Panc1 (cell line): ENCODE measurements at places on chromosomes 2 and 18.
A peak's percentile ranks its signal among the peaks of the same experiment; 100 is the strongest.

DNA sequence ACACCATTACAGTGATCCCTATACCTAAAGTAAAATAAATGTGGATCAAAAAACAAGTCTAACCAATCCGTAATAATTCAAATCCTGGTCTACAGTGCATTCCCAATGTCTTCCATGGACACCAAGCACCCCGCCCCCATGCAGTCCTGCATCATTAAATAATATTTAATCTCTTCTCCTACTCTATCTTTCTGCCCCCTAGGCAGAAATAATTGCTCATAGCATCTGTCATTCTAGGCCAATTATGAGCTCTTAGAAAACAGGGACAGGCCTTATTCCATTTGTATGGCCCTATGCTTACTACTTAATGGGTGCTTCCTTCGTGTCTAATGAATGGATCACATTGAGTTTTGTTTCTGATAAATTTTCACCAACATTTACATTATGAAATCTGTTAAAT is 66.4 kb downstream of the PAX3 start:
- DNase-seq = no peak

GRCh38 chr2:183995632-183996031 is 602.7 kb upstream of the ZNF804A start:
- no peak for DNase-seq

GRCh38 chr2:144493027-144493809 is 26.7 kb downstream of the ZEB2 start:
- DNase-seq = no peak

GRCh38 chr2:36271266-36271665 is 84.3 kb upstream of the CRIM1 start:
- no peak for DNase-seq

- no peak for DNase-seq
These were observed 5.1 kb downstream of the TIMM21 start for GRCh38 chr18:74153377-74153776.

DNA sequence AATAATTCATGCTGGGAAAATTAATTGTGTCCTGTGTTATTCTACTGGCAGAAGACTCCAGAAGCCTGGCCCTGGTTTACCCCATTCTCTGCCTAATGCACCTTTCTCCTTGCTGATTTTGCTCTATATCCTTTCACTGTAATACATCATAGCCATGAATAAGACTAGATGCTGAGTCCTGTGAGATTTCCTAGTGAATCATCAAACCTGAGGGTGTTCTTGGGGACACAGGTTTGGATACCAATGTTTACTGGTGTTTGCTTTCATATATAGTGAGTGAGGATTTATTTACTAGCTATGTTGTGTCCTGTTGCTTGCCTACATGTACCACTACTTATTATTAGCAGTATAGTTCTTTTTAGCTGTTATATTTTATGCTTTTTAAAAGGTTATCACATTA is 6.5 kb downstream of the METTL5 start:
- no peak for DNase-seq

- no peak for DNase-seq
These were observed 50.5 kb upstream of the ZNF516 start for GRCh38 chr18:76545433-76546087.

DNA sequence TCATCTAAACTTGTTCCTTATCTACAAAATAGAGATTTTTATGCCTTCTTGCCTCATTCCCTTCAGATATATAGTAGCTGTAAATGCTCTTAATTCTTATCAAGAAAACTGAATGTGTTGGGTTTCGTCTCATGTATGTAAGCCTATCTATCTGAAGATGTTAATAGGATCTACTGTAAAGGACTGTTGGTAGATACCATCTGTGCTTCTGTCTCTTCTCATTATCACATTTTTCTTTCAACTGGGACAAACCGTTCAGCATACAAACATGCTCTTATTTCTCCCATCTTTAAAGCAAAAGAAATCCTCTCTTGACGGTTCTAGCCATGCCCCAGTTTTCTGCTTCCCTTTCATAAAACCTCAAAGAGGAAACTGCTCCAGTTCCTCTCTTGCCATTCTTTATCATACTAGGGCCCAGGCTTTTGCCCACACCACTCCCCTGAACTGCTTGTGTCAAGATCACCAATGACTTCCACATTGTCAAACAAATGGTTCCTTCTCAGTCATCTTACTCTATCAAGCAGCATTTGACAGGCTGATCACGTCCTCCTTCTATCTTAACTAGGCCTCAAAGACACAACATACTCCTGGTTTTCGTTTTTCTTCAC is 88.7 kb downstream of the ARHGEF33 start:
- DNase-seq = no peak

- DNase-seq = no peak
These were observed 198.6 kb upstream of the EPAS1 start for GRCh38 chr2:46098621-46099062.

- no peak for DNase-seq
These were observed 173.7 kb downstream of the ASXL3 start for GRCh38 chr18:33751613-33752221.

- DNase-seq = no peak
These were observed 14.3 kb downstream of the RBMS1 start for GRCh38 chr2:160479269-160479668.

GRCh38 chr18:45802814-45803492 is 22.5 kb upstream of the SIGLEC15 start:
- peak; percentile 84 for DNase-seq

DNA sequence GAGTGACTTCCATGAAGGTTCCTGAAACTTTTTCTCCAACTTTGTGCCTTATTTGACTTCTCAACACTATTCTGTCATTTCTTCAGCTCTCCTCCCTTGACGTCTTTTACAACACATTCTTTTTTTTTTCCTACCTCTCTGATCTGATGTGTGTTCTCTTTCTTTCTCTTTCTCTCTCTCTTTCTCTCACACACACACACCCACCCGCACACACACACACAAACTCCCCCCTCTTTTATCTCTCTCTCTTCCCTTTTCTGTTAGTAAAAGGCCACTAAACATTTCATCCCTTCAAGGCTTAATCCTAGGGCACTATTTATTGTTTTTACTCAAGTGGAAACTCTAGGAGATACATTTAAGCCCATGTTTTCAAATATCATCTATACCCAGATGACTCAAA is 107.8 kb upstream of the CNTNAP5 start:
- DNase-seq = no peak

GRCh38 chr2:121961761-121962160 is 206.3 kb downstream of the TSN start:
- DNase-seq = no peak

DNA sequence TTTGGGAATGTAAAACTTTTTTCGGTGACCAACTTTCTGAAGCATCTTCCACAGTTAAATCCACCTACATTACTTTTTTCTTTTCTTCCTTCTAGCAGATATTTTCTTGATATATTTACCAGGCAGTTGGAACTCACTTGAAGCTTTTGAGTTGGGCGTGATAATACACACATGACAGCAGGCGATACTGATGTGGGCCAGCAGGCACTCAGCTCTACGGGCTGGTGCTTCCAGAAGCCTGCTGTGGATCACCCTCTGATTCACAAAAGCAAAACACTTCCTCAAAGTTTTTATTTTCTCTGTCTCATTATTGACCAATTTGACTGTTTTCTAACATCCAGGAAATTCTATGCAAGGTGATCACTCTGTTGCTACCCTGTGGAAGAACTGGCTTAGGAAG is 22.9 kb downstream of the GRHL1 start:
- no peak for DNase-seq

- no peak for DNase-seq
These were observed 62.1 kb upstream of the DOCK10 start for GRCh38 chr2:225104321-225104720.

GRCh38 chr2:136441979-136442714 is 323.2 kb upstream of the THSD7B start:
- no peak for DNase-seq

DNA sequence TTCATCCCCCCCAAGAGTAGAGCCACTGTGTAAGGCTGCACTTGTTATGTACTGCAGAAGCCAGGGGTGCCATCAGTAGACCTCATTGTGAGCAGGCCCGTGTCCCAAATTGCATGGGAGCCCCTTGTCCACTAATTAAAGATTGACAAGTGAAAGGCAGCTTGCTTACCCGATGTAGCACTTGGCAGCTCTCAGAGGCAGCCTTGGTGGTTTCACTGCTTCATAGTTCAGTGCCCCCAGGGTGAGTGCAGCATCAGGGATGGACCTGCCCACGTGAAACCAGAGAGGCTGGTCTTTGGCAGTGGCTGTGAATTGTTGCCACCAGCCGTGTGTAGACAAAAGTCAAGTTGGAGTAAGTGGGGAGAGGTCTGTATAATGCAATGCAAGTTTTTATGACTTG is 13.3 kb downstream of the TUBB6 start:
- DNase-seq = no peak

- DNase-seq = no peak
These were observed 448 bp downstream of the YPEL5 start for GRCh38 chr2:30147196-30147714.

DNA sequence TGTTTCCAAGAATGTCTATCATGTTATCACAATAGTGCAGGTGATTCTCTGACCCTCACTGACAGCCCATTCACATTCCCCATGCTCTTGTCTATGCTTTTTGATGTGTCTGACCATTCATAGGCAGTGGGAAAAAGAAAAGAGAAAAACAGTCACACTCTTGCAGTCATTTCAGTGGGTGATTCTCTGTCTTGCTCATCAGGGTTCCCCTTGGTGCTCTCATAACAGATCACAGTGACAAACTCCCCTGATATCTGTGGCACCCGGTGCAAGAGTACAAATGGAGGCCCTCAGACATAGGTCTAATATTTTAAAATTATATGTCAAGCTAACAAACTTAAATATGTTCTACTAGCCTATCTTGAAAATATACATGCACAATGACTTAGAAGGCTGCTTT is 72.7 kb upstream of the PPP1CB start:
- no peak for DNase-seq

DNA sequence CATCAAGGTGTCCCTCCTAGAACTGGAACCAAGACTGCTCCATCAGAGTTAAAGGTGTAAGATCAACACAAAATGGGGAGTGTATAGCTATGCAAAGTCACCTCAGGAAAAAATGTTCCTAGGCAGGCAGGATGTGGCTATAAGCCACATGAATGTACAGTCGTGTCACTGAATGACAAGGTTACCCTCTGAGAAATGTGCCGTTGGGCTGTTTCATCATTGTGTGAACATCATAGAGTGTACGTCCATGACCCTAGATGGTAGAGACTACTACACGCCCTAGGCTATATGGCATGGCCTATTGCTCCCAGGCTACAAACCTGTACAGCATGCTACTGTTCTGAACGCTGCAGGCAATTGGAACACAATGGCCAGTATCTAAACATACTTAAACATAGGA is 24.5 kb downstream of the TYMS start:
- DNase-seq = no peak

- DNase-seq = no peak
These were observed 483.0 kb upstream of the FSIP2 start for GRCh38 chr2:185255566-185255965.

DNA sequence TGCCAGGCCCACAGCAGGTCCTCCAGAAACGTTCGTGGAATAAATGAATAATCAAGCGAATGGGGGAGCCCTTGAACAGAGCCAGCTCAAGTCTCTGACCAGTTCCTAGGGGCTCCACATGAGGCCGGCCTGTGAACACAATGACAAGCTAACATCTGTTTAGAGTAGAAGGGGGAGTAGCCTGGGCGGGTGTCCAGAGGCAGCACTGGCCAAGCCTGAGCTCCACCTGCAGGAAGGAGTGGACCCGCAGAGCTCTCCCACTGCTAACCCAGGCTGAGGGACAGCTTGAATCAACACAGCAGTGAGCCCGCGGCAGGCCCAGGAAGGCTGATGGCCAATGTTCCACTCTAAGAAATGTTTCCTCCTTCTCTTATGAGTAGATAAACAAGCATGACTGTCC is 234.8 kb upstream of the RAB6C start:
- no peak for DNase-seq
